ENCODE measurements at places on chromosomes 4 and X.

DNA sequence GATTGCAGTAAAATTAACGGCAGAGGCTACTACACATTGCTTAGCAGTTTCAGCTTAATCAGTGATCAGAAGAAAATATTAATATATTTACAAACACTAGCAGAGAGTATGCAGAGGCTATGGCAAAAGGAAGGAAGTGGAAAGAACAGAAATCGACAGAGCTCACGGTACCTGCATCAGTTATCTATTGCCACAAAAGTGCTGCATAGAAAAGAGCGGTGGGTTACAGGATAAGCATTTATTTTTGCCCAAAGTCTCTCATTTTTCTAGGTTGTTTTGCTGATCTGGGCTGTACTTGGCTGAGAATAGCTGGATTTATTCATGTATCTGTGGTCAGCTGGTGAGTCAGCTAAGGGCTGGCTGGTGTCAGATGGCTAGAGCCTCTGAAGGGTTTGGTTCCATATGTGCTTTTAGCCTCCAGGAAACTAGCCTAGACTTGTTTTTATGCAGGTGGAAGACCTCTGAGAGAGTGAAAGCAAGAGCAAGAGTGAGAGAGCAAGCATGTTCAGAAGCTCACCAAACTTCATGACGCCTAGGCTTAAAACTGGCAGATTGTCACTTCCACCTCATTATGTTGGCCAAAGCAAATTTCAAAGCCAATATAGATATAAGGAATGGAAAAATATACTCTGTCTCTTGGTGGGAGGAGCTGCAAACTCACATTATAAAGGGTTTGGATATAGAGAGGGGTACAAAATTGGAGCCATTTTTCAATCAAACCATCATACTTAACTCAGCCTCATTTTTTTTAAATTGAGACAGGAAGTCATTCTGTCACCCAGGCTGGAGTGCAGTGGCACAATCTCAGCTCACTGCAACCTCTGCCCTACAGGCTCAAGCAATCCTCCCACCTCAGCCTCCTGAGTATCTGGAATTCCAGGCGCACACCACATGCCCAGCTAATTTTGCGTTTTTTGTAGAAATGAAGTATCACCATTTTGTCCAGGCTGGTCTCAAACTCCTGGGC, 153.2 kb upstream of the RPL34 start:
- no peak for DNase-seq

DNA sequence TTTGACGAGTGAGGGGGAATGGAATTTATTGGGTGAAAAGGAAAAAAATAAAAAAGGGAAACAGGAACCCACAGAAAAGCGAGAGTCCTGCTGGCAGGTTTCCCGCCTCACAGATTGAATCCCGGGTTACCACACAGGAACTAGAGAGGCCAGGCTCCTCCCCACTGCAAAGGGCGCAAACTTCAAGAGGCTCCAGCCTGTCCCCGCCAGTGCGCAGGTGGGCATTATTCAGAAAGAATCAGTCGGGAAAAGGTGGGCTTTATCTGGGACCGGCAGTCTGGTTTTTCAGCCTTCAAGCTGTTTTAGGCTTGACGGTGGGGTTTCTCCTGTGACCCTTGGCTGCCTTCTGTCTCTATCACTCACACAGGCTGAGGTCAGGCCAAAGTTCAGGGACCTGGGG, 1496.8 kb downstream of the RPA4 start:
- DNase-seq: no peak

DNA sequence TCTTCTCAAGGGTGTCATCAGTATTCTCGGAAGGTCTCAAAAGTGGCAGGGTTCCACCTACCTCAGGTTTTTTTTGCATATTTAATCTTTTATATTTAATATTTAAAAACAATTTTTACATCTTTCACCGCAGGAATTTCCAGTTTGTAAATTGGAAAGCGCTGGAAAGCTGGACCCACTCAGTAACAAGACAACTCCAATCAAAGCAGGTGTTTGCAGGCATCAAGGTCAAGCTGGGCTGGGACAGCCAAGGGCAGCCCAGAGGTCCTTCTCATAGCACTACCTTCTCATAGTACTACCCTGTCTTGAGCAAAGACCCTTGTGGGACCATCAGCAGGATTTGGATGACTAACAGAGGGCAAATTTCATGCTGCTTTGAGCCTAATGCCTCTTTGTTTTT, 160.1 kb downstream of the TET2 start:
- no peak for DNase-seq

- no peak for DNase-seq
These were observed 715.1 kb downstream of the FSTL5 start for GRCh38 chr4:161448550-161449180.

GRCh38 chrX:116246261-116246660, 75.7 kb downstream of the AGTR2 start:
- DNase-seq: no peak

DNA sequence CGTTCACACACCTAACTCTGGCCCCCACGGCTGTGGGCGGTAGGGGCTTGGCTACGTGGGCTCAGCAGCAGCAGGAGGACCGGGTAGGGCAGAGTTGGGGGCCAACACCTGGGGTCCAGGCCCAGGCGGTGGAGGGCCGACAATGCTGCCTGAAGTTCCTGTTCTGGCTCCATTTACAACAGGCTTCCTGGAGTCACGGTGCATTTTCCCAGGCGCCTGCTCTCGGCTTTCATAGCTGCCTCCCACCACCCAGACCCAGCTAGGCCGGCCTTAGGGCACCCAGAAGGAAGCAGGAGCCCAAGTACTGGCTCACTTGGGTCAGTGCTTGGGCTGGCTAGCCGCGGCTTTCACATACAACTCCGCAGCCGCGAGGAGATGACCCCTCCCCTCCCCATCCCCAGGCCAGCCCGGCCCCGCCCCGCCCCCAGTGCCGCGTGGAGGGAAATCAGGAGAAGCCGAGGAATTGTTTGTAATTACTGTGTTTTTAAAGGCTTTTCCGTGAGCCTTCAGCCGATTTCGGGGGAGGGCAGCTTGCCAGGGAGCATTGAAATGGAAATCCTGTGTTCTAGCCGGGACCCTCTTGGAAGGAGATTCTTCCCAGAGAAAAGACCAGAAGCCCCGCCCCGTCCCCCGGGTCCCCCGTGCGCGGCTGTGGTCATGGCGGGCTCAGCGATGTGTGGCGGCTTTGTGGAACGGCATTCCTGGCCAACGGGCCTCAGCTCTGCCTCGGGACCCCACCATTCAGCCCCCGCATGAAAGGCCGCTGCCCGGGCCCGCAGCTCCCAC, 28.5 kb downstream of the PJA1 start:
- no peak for DNase-seq

DNA sequence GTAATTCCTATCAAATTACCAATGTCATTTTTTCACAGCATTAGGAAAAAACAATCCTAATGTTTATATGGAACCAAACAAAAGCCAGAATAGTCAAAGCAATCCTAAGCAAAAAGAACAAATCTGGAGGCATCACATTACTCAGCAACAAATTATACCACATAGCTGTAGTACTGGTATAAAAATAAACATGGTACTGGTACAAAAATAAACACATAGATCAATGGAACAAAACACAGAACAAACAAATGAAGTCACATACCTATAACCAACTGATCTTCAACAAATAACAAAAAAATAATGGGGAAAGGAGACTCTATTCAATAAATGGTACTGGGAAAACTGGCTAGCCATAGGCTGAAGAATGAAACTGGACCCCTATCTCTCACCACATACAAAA, 37.4 kb downstream of the PPA2 start:
- DNase-seq: no peak

- DNase-seq: no peak
These were observed 182.5 kb downstream of the RASL11B start for GRCh38 chr4:53044651-53044960.

DNA sequence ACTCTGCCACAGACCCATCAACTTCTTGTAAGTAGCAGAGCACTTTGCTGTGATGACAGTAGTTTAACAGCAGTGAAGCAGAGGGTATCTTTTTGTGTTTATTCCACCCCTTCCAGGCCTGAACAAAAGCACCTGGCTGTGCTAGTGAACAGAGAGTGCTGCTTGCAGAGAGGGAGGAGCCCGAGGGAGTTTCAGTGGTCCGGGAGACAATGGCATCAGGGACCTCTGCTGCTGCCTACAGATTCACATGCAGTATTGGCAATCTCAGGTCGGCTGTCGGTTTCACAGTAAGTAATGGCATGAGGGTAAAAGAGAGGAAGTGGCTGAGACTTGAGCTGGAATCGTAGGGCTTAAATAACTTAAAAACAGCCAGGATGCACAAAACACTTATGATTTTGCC, 755.8 kb downstream of the RPA4 start:
- no peak for DNase-seq

DNA sequence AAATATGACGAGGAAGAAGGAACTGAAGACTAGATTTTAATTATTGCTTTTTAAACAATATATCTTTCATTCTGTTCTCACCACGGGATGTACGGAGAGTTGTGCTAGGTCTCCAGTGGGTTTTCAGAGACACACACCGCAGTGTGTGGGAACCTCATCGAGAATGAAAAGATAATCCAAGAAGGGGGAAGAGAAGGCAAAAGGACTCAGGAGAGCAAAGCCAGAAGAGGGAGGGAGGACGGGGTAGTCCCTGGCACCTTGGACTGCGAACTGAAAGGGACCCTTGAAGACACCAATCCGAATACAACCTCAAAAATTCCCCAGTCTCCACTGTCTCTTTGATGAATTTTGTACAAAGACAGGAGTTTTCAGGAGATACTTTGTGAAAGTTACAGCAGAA, 932 bp upstream of the LEF1 start:
- DNase-seq: no peak

GRCh38 chrX:49019599-49020249, 17.7 kb upstream of the GRIPAP1 start:
- no peak for DNase-seq

DNA sequence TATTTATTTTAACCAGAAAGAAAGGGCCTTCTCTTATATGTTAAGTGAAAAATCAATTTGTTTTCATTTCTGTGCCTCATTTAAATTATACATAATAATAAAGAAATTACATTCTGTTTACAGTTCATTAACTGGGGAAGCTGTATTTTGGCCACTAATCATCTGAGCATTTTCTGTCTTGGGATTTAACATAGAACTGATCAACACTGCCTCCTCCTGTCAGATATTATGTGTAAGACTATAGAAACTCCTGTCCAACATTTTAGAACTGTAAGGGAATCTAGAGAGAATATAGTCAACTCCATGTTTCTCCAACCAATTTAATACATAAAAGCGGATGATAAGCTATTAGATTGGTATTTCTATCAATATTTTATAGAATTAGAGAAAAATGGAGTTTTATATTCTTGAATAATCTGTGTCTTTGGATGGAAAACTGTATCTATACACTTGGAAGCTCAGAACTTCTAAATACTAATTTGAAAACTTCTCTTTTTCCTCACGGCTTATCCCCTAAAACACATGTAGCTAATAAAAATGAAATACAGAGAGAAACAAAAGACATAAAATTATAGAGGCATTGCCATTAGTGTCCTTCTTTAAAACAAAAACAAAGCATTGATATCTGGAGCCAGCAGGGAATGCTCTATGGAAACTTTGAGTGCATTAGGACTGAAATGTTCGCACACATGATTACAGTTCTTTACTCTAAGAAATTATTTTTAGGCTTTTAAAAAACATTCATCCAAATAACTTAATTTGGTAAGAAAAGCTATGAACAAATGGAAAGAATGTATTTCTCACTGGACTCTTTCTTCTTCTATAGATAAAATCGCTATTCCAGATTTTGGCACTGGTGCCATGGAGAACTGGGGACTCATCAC, 33.1 kb downstream of the ENPEP start:
- DNase-seq: no peak

- DNase-seq: no peak
These were observed 168.7 kb downstream of the NR3C2 start for GRCh38 chr4:148273501-148273986.

- DNase-seq: no peak
These were observed 589.1 kb downstream of the TRIML1 start for GRCh38 chr4:188728359-188728758.

DNA sequence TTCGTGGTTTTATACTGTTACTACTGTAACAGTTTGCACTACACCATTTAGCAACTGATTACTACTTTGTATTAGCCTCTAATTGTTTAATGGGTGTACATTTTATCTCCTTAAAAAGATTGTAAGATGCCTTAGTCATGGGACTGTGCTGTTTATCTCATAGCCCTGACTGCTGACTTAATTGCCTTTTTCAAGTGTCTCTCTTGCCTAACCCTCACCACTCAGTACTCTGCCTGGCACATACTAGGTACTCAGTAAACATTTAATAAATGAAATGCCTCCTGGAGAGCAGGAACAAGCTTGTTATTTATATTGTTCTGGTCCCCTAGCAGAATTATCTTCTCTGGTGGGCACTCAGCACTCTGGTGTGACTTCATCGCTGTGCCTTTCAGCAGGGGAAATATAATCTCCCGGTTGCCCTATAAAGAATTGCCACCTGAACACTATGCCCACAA, 1.7 kb upstream of the STIM2 start:
- DNase-seq: no peak

DNA sequence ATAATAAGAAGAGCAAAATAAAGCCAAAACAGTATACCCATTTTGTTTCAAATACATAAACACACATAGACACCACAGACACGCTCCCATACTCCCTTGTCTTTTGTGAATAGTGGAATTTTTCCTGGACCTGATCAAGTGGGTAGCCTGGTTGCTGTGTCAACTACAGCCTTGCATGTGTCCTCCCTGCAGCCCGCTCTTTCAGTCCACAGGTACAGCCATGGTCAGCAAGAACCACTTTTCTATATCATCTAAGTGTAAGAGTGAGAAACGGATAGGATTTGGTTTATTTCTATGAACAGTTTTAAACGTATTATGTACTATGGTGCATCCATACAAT, 9.8 kb downstream of the PWWP3B start:
- no peak for DNase-seq

DNA sequence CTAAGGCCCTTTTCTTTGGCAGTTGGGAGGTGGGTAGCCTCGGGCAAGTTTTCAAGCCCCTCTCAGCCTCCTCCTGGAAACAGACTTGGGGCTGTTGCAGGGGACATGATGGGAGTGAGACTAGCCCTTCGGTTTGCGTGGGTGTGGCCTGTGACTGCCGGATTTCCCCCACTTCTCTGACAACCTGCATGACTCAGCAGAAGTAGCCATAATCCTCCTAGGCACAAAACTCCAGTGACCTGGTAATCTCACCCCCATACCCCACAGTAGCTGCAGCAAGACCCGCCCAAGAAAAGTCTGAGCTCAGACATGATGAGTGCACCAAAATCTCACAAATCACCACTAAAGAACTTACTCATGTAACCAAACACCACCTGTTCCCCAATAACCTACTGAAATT, 433.7 kb upstream of the AMOT start:
- DNase-seq: no peak

- no peak for DNase-seq
These were observed 99.3 kb upstream of the PRKG2 start for GRCh38 chr4:81314196-81314896.

- no peak for DNase-seq
These were observed 16.0 kb upstream of the PLA2G12A start for GRCh38 chr4:109745830-109746229.

GRCh38 chr4:70721747-70722146, at the start of gene RUFY3:
Gene RUFY3 (plus strand): TSS chr4:70721964. CDS start chr4:70722574, 610 bp downstream.
- DNase-seq: no peak
